ENCODE measurements at places on chromosomes 2 and 18.

- no peak for DNase-seq
Observed at GRCh38 chr2:154537024-154537423, 161.5 kb upstream of the KCNJ3 start.

GRCh38 chr2:5287558-5288334 is 404.4 kb upstream of the SOX11 start:
- no peak for DNase-seq

- DNase-seq = peak; percentile 4
Observed at GRCh38 chr18:68874361-68874760, 76.5 kb downstream of the CCDC102B start.

DNA sequence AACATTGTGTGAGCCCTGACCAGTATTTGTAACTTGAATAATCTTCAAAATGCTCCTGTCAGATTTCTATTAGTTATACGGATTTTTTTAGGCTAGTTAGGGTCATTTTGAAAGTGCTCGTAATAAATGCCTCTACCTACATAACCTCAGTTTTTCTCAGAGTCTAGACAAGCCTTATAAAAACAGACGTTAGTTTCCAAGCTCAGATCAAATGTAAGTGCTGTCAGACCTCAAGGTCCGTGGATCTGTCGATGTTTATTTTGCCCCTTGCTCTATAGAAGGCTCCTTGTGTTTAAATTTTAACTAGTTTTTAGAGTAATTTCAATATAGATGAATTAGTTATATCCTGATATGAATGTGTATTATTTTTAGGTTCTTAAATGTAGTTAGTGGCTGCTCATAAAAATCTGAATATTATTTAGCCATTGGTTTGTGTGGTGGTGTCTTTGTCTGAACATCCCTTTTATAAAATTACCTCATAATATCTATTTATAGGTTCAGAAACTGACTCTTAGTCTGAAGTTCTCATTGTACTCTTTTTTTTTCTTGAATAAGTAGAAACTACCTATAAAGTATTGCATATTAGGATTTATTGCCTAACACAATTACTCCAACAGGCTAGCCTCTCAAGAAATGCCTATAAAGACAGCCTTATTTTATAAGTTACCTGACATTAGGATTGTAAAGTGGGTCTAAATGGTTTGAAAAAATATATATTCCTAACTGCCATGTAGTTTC is 71.1 kb downstream of the MTA3 start:
- no peak for DNase-seq

DNA sequence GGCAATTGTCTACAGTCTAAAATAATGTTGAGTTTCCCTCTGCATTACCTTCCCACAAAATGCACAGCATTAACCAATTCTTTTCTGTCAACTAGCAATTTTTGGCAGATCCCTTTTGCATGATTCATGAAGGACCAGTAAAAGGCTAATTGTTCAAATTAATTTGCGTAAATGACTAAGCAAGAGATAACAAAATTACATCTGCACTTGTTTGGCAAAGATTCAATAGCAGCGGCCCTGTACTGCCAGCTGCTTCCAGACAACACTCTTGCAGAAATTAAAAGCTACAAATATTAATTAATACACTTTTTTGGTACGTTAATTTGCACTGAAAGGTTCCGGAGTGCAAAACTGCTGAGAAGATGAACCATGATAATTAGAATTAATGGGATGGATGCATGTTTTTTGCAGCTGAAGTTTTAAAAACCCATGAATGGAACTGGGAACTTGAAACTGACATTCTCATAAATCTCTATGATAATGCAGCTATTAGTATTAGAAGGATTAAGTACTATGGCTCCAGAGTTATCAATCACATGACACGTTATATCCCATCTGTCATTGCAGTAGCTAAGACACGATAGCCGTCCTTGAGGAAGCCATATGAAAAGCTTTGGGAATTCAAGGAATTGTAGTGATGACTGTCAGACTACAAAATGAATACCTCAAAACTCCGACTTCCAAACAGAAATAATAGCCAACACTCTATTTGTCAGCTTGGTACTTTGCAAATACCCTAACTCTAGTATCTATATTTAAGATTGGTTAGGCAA is 1268.3 kb upstream of the ACVR2A start:
- no peak for DNase-seq

- no peak for DNase-seq
Observed at GRCh38 chr2:129763190-129763846, 216.1 kb upstream of the RAB6C start.

- no peak for DNase-seq
Observed at GRCh38 chr2:180944372-180944771, 36.0 kb upstream of the UBE2E3 start.

DNA sequence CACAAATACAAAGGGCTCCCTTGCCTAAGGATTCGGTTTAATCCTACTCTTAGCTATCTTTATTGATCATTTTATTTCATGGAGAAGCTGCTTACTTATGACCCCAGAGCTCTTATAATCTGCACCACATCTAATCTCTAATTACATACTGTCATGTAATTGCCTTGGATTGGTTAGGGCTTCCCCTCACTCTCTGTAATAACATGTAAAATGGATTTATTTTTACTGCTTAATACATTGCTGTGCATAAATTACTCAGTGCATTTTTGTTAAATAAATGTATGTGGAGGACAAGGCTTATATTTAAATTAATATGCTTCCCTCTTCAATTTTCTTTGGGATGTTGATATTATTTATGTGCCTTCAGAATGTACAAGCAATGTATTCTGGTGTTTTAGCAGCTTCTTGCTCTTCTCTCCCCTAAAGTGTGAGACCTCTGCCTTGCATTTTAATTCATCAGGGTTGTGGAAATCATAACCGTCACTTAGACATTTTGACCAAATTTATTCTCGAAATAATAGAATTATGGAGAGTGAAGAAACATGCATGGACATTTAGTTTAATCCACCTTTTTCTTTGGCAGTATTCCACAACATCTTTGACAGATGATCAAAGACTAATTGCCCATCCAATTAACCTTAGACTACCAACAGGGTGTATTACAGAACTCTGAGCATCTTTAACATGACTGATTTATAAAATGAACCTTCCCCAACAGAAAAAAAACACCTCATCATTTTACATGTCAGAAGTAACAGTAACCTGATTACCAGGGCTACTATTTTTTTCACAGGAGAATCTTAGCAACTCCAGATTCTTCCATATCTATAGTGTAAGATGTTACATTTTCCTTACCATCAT is 692.6 kb downstream of the LRRTM4 start:
- DNase-seq = no peak

DNA sequence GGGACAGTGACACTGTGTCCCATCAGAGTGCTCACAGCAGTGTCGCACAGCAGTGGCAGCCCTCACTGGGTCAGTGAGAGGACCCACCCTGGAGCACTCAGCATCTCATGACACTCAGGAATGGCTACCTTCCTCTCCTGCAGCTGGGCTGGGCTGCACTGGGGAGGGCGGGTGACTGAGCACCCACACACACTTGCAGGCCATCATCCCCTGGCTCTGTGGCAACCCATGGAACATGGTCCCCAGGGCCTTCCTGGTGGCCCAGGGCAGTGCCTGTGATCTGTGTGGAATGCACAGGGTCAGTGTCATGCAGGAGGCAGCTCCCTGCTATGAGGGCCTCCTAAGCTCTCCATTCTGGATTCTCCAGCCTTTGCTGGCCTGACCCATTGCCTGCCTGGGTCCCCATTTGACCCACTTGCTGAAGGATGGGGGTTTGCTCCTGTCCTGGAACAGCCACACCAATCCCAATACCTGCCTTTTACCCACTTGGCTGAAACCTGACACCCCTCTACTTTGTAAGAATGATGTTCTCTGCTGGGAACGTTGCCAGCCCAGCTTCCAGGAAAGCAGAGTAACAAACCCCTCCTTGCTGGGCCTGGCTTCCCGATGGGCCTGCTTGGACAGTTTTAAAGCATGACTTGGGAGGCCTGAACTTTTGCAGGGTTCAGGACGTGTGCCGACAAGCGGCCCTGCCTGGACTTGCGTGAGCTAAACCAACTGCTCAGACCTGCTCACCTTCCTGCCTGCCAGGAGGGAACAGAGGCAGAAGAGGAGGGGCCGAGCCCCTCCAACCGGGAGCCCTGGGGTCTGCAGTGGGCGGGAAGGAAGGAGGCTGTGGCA is 13.7 kb downstream of the HS6ST1 start:
- DNase-seq = peak; percentile 99

DNA sequence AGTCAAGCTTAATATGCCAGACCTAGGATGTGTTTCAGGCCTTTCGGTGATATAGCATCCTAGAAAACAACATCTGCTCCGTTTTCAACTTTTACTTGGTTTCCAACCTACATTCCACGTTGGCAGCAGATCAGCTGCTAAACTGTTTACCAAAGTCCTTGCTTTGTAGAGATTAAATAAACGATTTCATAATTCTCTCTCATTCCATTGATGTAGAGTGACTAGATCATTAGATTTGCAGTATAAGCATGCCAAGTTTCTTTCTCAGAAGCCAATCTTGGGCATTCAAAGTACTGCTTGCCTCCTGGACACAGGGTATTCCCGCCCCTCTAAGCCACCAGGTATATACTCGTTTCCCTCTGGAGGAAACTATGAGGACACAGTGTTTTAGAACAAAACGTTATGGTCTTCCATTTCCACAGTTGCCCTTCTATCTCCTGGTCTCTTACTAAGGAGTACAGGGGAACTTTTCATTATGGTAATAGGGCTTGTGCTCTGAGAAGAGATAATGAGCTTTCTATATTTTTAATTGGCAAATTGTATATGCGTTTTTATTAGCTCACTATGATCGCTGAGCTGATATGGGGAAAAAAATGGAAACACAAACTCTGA is 10.5 kb upstream of the INSIG2 start:
- no peak for DNase-seq

DNA sequence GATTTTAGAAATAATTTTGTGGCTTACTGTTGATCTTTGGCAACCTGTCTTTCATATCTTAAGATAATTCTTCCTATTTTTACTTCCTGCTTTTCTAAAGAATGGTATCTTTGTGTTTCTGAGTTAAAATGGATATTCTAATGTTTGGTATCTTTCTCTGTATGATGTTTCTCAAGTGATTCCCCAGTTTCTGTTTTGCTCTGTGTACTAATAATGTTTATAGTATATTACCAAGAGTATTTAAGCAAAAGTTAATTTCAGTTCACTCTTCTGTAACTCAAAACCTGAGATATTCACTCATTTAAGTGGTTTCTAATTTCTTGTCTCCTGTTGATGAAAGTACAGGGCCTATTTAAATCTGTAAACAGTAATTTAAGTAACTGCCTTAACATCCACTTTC is 58.3 kb downstream of the CCDC150 start:
- no peak for DNase-seq

GRCh38 chr18:34978533-34978893 is 62.7 kb upstream of the MAPRE2 start:
- DNase-seq = peak; percentile 3

DNA sequence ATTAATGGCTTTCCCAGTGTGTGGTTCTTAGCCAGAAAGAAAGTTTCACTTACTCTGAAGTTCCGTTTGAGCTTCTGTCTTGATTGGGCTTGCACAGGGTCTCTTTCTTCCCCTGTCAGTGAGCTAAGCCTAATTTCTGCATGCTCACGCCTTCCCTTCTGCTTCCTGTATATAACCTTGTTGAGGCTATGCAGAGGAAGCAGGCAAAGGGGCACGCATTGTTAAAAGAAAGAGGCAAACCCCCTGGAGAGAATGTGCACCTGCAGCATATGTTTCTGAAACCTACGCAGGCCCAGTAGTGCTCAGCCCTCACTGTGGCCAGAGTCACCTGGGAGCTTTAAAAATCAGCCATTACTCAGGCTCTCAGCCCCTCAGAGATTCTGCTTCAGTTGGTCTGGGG is 14.5 kb upstream of the PLA2R1 start:
- no peak for DNase-seq
